ENCODE measurements at places on chromosomes 1 and 21.

GRCh38 chr1:33195556-33195955 lies 13.7 kb upstream of the TRIM62 start:
- DNase-seq = no peak

DNA sequence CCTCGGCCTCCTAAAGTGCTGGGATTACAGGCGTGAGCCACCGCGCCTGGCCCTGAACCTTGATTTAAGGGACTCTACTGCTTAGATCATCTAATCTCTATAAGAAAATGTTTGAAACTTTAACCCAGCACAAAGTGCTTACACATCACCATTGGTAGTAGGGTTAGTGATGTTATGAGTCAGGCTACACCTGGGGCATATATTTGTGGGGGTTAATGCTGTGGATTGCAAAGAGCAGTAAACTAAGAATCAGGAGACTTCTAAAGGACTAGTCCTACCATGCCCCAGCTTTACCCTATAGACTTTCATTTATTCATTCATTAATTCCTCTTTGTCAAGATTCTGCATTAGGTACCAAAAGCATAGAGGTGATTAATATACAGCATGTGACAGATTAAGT lies 880.5 kb downstream of the TTLL7 start:
- no peak for DNase-seq

DNA sequence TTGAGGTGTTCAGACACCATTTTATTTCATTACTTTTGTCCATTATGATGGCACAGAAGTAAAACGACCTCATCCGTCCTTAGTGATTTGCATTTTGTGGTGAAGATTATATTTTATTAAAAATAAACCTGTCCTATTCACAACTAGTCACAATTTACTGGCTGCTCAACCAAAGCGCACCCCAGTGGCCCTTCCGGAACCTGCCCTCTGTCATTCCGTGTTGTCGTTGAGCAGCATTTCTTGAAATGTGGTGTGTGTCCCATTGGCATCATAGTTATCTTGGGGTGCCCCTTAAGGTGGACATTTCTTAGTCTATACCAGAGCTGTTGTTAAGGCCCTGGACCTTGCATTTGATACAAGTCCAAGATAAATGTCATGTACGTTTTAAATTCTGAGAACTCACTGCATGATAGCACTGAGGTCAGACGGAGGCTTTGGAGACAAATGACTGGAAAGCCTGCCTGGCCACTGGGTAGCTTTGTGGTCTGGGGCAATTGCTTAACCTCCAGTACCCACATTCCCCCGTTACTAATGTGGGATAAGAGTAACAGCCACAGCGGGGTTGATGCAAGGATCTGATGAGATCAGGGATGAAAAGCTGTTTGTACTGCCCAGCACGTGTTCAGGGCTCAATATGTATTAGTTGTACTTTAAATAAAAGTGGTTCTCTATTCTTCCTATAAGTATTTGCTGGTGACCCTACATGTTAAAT lies 36.2 kb downstream of the BACH1 start:
- DNase-seq = no peak

GRCh38 chr1:4796161-4797015 lies 142.0 kb downstream of the AJAP1 start:
- DNase-seq = peak; percentile 20

- no peak for DNase-seq
Observed at GRCh38 chr21:22363504-22363903, 1365.3 kb downstream of the NCAM2 start.

All from upper lobe of right lung (tissue), 1 donor.